H4 (cell line): ENCODE measurements at places on chromosomes 7 and 10. TPM values are rescaled to one million over a fixed set of nuclear protein-coding genes. Genes with fewer than 3 reads are reported as not detected.

FOXP2 gene
- 1.7 and 2.0 TPM in 2 replicates for total RNA-seq

SEMA3D gene
- total RNA-seq: 35.3 and 58.8 TPM in 2 replicates

ABCB4 gene
- 0.17 and 0.27 TPM in 2 replicates for total RNA-seq

WDFY4 gene
- not detected in 2 replicates for total RNA-seq

EIF3B gene
- 361 and 382 TPM in 2 replicates for total RNA-seq

NT5C3A gene
- 41.2 and 51.6 TPM in 2 replicates for total RNA-seq

PAPSS2 gene
- total RNA-seq: 0.17 TPM in 1 of 2 replicates, not detected in the other

CCDC126 gene
- total RNA-seq: 18.9 and 25.8 TPM in 2 replicates

CCDC136 gene
- 5.0 and 5.2 TPM in 2 replicates for total RNA-seq

TMEM140 gene
- 18.6 and 27.3 TPM in 2 replicates for total RNA-seq

CACNB2 gene
- total RNA-seq: 0.62 and 1.2 TPM in 2 replicates

PSD gene
- 0.06 TPM in 1 of 2 replicates, not detected in the other for total RNA-seq

GJD4 gene
- total RNA-seq: not detected in 2 replicates

CYP26A1 gene
- not detected in 2 replicates for total RNA-seq

ASAH2 gene
- 0.31 and 3.8 TPM in 2 replicates for total RNA-seq

GRK5 gene
- total RNA-seq: 9.9 and 10.1 TPM in 2 replicates

STAG3 gene
- 0.35 TPM in 1 of 2 replicates, not detected in the other for total RNA-seq

GCK gene
- not detected in 2 replicates for total RNA-seq

MAGI2 gene
- 1.1 and 1.8 TPM in 2 replicates for total RNA-seq

WEE2 gene
- not detected in 2 replicates for total RNA-seq

CADPS2 gene
- 22.4 and 23.3 TPM in 2 replicates for total RNA-seq

DKK1 gene
- 10.7 and 31.2 TPM in 2 replicates for total RNA-seq

PLAU gene
- 149 and 153 TPM in 2 replicates for total RNA-seq

ANKRD22 gene
- not detected in 2 replicates for total RNA-seq

LBX1 gene
- total RNA-seq: not detected in 2 replicates

SH2B2 gene
- 1.8 and 3.3 TPM in 2 replicates for total RNA-seq

KLLN gene
- not detected in 2 replicates for total RNA-seq

HOXA4 gene
- total RNA-seq: 0.88 and 1.2 TPM in 2 replicates

HABP2 gene
- not detected in 2 replicates for total RNA-seq

SRGN gene
- total RNA-seq: 3.9 and 5.0 TPM in 2 replicates

GIMAP2 gene
- total RNA-seq: 19.7 and 22.0 TPM in 2 replicates

BAIAP2L1 gene
- 22.5 and 23.8 TPM in 2 replicates for total RNA-seq

LRRD1 gene
- total RNA-seq: 0.12 TPM in 1 of 2 replicates, not detected in the other

LIPN gene
- total RNA-seq: not detected in 2 replicates

ARL3 gene
- 6.1 and 10.4 TPM in 2 replicates for total RNA-seq
